ENCODE measurements at places on chromosomes 5 and 9. TPM values are rescaled to one million over a fixed set of nuclear protein-coding genes. Genes with fewer than 3 reads are reported as not detected.
A peak's percentile ranks its signal among the peaks of the same experiment; 100 is the strongest.

GRCh38 chr9:14400658-14400995 is 86.7 kb upstream of the NFIB start:
- DNase-seq = peak; percentile 14

DNA sequence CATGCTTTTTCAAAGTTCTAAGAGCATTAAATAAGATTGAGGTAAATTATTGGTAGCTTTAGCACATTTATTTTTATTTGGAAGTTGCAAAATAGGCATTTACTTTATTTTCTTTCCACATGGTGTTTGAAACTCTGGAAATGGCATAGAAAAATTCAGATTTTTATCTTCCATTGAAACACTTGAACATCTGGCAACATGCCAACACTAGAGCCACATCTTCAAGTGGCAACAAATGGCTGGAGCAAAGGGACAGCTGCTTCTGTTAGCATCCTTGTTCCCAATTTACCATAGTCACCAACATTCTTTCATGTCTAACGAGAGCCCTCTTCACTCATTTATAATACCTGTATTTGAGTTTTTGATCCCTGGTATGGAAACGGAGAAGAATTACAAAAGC is 539.9 kb downstream of the ZNF608 start:
- no peak for DNase-seq

CTSL gene
- total RNA-seq = 350 TPM

DNA sequence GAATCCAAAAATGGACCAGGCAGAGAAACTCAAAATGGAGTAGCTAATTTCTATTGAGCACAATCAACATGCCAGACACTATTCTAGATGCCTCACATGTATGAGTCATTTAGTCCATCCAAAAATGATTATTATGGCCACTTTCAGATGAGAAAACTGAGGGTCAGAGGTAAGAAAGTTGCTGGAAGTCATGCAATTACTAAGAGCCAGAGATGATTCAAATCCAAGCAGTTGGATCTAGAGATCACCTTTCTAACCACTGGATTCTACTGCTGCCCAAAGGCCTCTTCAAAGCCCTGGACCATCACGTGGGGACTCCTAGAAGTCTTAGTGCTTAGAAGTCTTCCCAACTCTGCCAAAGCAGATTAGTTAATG is 51.8 kb upstream of the HMHB1 start:
- no peak for DNase-seq

- peak; percentile 18 for DNase-seq
Observed at GRCh38 chr9:99269416-99269815, 47.3 kb downstream of the SEC61B start.

DNA sequence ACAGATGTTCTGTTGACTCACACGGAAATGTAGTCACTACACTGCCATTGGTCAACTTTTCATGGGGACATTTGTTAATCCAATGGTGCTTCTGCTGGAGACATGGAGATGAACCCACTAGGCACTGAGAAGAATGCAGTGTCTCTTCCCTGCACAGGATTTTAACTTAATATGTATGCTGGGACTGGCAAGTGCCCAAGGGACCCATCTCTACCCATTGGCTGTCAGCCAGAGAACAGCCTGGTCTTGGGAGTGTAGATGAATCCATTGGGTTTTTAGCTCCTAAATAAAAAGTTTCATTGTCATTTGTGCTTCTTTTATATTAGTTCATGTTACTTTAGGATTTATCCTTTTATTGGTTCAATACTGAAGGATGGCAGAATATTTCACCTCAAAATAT is 195.8 kb upstream of the CDH6 start:
- DNase-seq = no peak

DNA sequence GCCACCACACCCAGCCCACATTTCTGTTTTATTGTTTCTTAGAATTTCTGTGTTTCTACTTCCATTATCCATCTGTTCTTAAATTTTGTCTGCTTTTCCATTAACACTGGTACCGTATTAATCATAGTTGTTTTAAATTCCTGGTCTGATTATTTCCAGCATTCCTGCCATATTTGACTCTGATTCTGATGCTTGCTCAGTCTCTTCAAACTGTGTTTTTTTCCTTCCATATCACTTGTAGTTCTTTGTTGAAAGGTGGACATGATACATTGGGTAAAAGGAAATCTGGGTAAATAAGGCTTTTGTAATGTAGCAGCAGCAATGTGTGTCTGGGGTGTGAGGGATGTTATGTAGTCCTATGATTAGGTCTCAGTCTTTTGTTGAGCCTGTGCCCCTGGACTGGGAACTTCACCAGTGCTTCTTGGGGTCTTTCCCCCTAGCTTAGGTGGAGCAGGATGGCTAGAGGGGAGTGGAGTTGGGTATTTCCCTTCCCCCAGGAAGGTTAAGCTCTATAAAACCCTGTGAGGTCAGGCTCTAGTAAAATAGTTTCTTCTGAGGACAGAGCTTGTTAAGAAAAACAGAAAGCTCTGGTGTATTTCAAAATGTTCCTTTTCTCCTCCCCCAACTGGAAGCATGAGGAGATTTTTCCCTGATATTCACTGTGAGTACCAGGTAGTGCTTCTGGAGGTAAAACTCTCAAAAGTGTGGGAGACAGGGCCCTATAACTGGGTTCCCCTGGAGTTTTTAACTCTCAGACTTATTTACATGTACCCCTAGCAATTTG is 10.1 kb upstream of the TMOD1 start:
- no peak for DNase-seq

DNA sequence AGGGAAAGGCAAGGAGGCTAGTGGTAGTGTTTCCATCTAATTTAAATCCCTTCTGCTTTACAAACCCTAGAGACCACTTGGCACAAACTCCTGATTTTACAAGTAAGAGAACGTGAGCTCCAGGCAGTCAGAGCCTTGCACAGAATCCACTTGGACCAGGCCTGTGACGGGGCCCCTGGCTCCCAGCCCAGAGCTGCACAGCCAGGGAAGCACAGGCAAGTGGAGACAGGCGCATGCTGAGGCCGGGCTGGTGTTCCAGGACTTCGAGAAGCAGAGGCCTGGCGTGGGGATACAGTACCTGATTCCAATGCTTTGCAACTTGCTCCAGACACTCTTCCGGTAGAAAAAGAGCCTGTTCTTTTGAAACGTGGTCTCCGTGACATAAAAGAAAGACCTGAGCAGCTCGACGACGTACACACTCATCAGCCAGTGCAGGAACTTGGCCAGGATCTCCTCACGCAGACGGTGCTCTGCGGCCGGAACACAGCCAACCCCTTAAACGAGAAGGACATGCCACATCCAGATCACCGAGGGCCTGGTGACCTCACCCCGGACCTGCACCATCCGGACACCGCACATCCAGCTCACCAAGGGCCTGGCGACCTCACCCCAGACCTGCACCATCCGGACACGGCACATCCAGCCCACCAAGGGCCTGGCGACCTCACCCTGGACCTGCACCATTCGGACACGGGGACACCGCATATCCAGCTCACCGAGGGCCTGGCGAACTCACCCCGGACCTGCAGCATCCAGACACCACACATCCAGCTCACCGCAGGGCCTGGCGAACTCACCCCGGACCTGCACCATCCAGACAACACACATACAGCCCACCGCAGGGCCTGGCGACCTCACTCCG is 12.5 kb downstream of the TERT start:
- DNase-seq = no peak

DNA sequence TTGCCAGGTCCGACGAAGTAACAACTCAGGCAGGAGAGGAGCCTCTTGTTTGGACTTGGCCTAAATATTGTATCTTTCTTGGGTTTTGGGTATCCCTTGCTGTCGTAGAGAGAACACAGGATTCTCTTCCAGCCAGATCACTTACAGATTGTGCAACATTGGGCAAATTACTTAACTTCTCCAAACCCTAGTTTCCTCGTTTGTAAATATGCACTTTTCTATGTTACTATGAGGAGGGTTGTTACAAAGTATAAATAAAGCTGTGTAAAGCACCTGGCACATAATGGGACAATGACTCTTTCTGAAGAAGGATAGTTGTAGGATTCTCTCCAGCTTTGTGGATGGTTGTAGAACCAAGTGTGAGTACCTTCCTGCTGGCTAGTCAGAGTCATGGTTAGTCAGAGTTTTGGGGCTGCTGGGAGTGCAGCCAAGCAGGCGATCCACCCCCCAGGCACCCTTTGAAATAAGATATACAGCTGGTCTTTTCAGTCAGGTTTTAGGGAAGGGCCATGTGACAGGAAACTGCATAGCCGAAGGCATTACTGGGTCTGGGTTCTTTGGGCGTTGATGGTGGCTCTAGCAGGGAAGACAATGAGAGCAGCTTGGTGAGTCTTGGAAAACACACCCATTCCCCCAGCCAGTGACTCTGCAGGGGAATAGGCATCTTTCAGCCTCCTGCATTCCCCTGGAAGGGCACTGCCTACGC is 49.9 kb upstream of the GDNF start:
- DNase-seq = peak; percentile 82

DNA sequence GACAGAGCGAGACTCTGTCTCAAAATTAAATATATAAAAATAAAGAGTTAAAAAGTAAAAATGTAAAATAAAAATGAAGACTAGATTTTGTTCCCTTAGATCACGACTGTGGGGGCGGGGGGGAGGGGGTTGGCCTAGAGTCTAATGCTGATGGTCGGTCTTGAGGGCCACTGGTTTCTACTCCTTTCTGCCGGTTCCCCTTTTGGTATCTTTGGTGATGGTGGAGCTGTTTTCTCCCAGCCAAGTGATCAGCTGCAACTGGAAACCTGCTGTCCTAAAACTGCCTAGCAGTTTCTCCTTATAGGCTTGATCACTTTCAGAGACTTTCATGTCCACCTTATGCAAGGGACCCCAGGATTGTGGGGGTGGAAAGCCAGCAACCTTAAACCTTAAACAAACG is 1.1 kb downstream of the SRD5A1 start:
- DNase-seq = no peak

GRCh38 chr5:153157156-153157555 is 333.3 kb upstream of the GRIA1 start:
- peak; percentile 74 for DNase-seq

- peak; percentile 39 for DNase-seq
Observed at GRCh38 chr5:81450940-81451339, 57.0 kb upstream of the ACOT12 start.

- no peak for DNase-seq
Observed at GRCh38 chr9:98204692-98205091, 12.3 kb upstream of the CORO2A start.

- DNase-seq = no peak
Observed at GRCh38 chr5:169631360-169631759, 5.7 kb upstream of the DOCK2 start.

- peak; percentile 35 for DNase-seq
Observed at GRCh38 chr9:112086627-112087026, 88.5 kb downstream of the SUSD1 start.

- DNase-seq = peak; percentile 71
Observed at GRCh38 chr9:87193925-87194868, 246.9 kb upstream of the GAS1 start.

DNA sequence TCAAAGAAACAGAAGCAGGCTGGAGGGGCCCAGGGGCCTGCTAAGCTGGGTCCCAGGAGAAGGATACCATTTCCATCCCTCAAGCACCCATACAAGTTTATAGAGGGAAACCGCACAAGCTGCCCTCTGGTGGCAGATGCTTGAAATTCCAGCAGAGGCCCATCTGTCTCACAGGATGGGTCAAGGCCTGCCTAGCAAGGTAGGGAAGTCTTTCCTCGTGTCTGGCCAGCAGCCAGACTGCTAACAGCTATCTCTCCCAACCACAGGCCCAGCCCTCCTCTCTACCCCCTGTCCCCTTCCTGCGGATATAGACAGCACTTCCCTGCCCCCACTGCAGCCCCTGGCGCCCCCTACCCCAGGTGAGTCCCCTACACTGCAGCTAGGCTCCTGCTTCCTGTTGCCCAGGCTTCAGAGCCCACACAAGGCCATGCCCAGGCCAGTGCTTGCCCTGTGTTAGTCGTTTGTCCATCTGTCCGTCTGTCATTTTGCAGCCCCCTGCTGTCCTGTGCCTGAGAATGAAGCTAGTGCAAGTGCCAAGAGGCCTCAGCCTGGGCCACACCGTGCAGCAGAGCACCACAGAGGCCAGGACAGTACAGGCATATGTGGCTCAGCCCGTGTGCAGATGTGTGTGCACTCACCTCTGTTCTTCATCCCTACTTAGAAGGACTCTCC is 26.2 kb downstream of the TCF7 start:
- peak; percentile 89 for DNase-seq

OSMR gene
- 27.9 TPM for total RNA-seq

DNA sequence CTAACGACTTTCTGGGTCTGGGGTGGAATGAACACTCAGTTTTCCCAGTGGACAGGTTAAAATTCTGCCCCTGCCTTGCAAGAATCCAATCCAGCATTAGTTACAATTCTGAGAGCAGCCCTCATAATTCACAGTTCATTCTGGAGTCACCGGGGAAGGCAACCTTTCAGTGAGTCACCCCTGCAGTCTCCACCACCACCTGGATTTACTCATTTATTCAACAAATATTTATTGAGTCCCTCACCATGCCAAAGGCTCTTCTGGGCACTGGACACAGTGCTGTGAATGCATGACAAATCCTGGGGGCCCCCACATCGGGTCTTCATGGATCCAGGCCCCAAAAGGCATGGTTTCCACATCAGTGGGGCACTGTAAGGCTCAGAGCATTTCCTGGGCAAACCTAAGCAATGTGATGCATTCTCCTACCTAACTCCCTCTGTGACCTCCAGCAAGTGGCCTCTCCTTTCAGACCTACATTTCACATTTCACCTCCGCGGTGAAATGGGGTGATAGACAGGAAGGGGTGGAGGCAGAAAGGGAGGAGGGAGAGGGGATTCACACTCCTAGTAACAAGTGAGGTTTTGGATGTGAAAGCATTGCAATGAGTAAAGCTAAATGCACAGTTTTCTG is 6.4 kb upstream of the MSX2 start:
- peak; percentile 42 for DNase-seq

SYNPO gene
- 9.0 TPM for total RNA-seq

DNA sequence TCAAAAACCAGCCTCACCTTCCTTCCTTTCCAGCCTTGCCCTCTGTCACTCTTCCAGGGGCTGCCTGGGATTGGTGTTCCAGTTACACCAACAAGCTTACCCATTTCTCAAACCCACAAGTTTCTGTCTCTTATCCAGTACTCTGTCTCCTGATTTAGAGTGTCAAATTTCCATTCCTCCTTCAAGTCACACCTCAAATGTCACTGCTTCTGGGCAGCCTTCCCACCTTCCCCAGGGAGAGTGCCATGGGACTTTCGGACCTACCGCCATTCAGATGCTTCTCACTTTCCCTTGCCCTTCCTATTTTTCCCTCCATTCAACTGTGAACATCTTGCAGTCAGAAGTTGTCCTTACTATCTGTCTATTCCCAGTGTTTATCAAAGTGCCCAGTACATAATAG is 2.0 kb upstream of the GRXCR2 start:
- DNase-seq = no peak

IFNA7 gene
- total RNA-seq = not detected

DNA sequence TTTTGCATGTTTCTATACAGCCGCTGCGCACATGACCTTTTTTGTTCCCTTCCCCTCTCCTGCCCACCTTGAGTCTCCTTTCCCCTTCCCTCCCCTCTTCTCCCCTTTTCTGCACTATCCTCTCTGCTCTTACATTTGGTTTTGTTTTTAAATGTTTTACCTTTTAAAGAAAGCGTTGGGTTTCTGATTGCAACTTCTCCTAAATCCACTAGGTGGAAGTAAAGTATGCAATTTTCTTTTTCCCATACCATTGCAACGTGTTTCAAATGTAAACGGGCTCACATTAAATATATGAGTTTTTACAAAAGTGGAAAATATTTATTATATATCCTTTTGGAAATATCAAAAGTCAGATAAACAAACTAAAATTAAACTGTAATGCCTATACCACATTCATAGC is 500.9 kb downstream of the DIRAS2 start:
- peak; percentile 11 for DNase-seq

FAM221B gene
- not detected for total RNA-seq

GRCh38 chr5:10853154-10853553 is 92.1 kb upstream of the DAP start:
- no peak for DNase-seq

- DNase-seq = no peak
Observed at GRCh38 chr5:75524071-75524470, 12.4 kb downstream of the POLK start.

All from A172 (cell line).